Activated naive CD8-positive, alpha-beta T cell treated with anti-CD3 and anti-CD28 coated beads, Interleukin-2, amount 50 U/mL, for 16 hours (primary cell): ENCODE measurements at places on chromosomes 2 and 18.

- no peak for DNase-seq
Observed at GRCh38 chr2:7685342-7686015, 768.3 kb downstream of the RNF144A start.

DNA sequence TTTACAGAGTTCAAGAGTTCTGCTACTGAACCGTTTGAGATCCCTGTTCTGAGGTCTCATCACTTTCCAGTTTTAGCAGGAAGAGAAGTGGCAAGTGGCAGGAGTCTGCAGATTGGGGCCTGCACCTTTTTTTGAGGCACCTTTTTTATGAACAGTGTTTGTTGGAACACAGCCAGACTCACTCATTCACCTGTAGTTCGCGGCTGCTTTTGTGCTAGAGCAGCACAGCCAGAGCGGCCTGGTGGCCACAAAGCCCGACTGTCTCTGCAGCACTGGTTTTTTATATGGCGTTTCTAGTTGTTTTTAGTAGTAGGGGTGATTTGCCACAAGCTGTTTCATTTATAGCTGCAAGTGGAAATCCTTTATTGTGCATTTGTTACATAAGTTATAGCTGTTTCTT, 8.6 kb downstream of the ACP1 start:
- DNase-seq, result no peak

- no peak for DNase-seq
Observed at GRCh38 chr2:6470518-6470917, 395.2 kb downstream of the CMPK2 start.

DNA sequence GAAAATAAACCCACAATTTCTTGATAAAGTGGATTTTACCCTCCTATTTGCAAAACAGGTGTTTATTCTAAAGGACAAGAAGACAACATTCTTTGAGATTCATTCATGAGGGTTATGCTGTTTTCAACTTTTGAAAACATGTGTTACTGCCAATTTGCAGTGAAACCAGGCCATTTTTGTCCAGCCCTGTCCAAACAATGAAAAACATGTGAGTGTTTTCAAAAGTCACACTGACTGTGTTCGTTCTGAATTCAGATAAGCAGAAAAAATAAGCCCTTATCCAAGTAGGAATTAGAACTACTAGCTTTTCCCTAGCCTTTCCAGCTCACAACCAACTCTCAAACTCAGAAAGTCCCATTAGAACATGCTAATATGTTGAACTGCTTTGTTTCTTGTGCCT, 148.1 kb upstream of the PID1 start:
- no peak for DNase-seq

DNA sequence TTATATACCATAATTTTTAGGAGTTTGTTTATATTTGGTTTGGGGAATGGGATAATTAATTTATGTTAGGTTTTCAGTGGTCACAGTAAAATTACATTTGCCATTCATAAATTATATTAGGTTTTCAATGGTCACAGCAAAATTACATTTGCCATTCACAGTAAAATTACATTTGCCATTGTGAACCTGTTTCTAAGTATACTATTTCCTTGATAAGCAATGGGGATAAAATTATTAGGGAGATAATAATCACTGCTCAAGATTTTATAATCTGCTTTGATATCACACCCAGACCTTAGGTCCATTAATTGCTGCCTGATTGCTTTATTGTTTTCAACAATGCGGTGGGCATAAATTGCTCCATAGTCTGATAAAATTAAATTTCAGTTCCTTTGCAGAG, 124.6 kb downstream of the ASXL3 start:
- DNase-seq, result no peak

GRCh38 chr2:146817613-146818012, 1027.2 kb upstream of the ACVR2A start:
- no peak for DNase-seq

GRCh38 chr2:121061633-121062032, 223.4 kb downstream of the TFCP2L1 start:
- no peak for DNase-seq

- no peak for DNase-seq
Observed at GRCh38 chr2:130307850-130308249, 34.8 kb upstream of the IMP4 start.
